ENCODE measurements at places on chromosomes 16 and 17.

DNA sequence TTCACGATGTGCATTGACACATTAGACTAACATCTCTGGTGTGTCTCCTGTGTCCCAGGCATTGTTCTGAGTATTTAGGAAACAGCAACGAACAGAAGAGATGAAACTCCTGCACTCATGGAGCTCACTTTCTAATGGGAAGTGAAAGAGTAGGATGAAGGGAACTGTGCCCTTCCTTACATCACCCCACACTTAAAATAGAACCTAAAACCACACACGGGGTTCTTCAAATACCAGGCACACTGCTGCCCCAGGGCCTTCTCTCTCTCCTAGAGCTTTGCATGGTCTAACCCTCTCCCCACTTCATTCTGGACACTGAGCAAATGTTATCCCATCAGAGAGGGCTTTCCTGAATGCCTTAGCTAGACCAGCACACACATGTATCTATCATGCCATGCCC, 33.7 kb downstream of the TRIM25 start:
- no peak for DNase-seq

- DNase-seq, result no peak
Observed at GRCh38 chr17:81298325-81298990, 3.4 kb upstream of the SLC38A10 start.

GRCh38 chr17:76123191-76123499, 17.9 kb downstream of the FOXJ1 start:
- DNase-seq, result no peak

DNA sequence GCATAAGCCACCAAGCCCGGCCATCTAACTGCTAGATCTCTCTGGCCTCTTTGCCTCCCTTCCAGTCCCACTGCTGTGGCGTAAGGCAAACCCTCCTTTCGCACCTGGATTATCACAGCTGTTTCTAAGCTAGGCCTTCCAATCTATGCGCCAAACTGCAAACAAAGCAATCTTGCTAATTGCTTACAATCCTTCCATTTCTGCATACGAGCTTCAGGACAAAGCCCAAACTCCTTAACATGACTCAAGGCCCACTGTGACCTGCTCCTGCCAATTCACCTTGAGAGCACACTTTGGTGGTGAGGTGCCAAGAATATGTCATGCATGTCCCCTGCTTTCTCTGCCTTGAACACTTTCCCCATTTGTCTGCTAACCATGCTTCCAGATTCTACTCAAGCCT, 6.0 kb upstream of the ARL5C start:
- no peak for DNase-seq

DNA sequence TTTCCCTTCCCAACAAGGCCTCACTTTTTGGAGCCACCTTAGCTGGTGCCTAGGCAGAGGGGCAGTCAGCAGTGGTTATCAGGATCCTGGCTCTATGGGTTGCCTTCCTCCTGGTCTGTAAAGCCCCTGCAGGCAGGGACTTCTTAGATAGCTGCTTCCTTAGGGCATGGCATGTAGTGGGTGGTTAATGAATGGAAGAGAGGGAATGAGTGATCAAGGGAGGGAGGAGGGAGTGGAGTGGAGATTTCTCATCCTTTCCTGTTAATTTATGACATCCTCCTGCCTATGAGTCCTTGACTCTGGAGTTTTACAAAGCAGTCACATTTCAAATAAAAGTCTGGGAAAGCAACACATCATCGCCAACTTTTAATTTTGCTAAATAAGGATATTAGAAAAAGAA, 40.7 kb downstream of the SNX20 start:
- DNase-seq, result no peak

GRCh38 chr17:2961446-2961845, 102.0 kb downstream of the OR1D5 start:
- no peak for DNase-seq

DNA sequence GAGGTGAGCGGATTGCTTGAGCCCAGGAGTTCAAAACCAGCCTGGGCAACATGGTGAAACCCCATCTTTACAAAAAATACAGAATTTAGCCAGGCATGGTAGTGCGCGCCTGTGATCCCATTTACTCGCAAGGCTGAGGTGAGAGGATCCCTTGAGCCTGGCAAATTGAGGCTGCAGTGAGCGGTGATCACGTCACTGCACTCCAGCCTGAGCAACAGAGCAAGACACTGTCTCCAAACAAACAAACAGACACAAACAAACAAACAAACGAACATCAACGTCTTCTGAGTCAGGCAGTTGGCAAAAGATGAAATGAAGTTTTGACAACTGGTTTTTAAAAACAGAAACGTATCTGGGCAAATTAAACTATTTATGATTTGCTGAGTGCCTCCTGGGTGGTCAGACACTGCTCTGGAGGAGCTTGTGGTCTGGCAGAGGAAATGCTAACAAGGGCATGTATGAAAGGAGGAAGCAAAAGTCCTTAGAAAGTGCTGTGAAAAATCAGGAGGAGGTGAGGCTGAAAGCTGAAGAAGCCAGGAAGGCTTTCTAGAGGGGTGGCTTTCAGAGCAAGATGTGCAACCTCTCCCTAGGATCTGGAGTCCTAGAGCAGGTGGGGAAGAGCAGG, 10.2 kb upstream of the KRT20 start:
- no peak for DNase-seq

- no peak for DNase-seq
Observed at GRCh38 chr17:4436846-4437245, 3.1 kb downstream of the SPNS3 start.

DNA sequence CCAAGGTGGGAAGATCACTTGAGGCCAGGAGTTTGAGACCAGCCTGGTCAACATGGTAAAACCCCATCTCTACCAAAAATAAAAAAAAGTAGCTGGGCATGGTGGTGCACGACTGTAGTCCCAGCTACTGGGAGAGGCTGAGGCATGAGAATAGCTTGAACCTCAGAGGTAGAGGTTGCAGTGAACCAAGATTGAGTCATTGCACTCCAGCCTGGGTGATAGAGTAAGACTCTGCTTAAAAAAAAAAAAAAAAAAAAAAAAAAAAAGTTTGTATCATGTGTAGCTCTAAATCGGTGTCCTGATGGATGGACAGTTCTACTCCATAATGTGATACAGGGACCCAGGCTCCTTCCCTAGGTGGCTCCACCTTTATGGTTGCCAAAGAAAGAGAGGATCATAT, 497.1 kb upstream of the RBFOX1 start:
- DNase-seq, result no peak

GRCh38 chr17:6011206-6011605, 59.0 kb upstream of the WSCD1 start:
- DNase-seq, result no peak

DNA sequence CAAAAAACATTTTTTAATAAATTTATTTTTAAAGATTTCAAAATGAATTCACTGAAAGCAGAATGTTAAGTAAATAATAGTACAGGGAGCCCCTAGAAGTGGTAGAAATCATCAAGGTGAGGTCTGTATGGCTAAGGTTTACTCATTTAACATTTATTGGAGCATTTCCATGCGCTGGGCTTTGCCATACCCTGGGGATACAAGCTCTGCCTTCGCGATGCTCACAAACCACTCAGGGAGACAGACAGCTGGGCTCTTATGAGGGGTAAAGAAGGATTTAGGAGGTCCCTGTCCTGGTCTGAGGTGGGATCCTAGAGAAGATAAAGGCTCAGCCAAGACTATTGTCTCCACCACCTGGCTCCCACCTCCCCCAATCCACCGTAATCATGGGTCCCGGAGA, 11.3 kb upstream of the LPCAT2 start:
- no peak for DNase-seq

DNA sequence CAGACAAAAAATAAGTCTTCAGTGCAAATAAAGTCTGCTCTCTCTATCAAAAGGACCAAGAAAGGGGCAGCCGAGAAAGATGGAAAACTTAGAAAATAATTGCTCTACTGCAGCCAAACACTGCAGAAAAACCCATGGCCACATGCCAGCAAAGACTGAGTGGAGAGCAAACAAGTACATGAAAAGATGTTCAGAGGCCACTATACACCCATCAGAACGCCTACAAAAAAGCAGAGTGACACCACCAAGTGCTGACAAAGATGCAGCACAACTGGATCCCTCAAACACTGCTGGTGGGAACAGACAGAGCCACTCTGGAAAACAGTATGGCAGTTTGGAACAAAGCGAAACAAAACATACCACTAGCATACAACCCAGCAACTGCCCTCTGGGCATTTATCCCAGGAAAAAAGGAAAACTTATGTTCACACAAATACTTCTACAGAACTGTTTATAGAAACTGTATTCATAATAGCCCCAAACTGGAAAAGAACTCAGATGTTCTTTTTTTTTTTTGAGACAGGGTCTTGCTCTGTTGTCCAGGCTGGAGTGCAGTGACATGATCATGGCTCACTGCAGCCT, 36.7 kb downstream of the KIAA0753 start:
- peak; percentile 20 for DNase-seq
